ENCODE measurements at places on chromosomes 3 and 15. TPM values are rescaled to one million over a fixed set of nuclear protein-coding genes. Genes with fewer than 3 reads are reported as not detected.

GRCh38 chr3:44160818-44161217 is 80.9 kb upstream of the TOPAZ1 start:
- DNase-seq = no peak

DNA sequence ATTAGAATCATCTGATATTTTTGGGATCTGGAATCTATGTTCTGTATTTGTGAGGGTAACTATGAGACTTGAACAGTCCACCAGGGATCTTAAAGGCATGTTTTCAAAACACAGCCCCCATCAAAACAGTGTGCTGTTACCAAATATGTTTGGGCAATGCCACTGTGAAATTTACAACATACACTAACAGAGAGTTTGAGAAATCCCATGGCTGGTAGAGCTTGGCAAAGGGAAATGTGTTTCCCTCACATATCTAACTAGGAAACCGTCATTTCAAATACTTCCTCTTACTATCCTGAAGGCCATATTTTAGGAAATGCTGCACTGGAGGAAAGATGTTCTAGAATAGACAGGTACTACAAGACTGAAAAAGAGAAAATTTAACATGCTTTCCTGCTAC is 607.4 kb downstream of the FHIT start:
- DNase-seq = no peak

DNA sequence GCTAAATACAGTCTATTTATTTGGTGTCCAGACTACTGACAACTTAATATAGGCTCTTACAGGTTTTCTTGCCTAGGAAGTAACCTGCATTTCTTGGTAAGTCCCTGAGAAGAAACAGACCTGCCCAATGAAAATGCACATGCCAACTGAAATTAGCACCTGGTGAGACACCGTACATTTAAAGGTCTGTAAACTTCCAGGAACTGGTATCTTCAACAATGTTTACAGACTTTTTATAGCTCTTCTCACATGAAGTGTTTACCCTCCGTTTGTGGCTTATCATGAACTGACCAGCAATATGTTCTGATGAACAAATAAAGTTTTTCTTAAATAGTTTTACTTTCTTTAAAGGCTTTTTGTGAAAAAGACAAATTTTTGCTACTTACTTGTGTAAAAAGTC is 93.3 kb downstream of the PCCB start:
- DNase-seq = no peak

DNA sequence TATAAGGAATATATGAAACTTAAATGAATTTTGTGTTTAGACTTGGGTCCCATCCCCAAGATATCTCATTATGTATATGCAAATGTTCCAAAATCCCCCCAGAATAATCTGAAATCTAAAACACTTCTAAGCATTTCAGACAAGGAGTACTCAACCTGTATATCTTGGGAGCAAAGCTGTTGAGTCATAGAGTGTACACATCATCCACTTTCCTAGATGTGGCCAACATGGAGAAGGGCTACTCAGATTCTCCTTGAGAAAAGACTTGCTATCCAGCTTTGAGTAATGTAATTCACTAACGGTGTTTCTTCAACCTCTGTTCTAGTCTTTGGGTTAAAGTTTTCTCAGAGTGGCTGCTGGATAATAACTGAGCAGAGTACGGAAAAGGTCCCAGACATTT is 215.5 kb upstream of the POU1F1 start:
- no peak for DNase-seq

DNA sequence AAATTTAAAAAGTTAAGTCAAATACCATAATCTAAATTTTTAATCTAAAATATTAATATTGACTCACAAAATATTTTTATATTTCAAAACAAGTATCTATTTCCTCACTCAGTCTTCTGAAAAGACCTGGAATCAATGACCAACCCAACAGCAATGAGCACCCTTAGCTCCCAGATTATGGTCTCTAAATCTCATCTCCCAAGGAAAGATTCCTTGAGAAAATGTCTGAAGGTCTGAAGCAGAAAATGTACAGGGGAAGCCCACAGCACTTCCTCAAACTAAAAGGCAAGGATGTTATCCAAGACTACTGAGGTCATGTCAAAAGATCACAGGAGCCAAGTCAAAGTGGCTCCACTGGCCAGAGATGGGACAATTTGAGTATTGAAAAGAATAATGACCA is 51.0 kb upstream of the SLCO2A1 start:
- DNase-seq = no peak

The NEK10 gene
- total RNA-seq = 0.32 TPM

The NAALADL2 gene
- total RNA-seq = 1.7 TPM
